ENCODE measurements at places on chromosomes 7 and 10.

GRCh38 chr7:27200761-27201579 lies 1.1 kb upstream of the HOXA13 start:
- DNase-seq: no peak

GRCh38 chr10:46091828-46092523 lies 45.9 kb upstream of the MSMB start:
- DNase-seq: no peak

DNA sequence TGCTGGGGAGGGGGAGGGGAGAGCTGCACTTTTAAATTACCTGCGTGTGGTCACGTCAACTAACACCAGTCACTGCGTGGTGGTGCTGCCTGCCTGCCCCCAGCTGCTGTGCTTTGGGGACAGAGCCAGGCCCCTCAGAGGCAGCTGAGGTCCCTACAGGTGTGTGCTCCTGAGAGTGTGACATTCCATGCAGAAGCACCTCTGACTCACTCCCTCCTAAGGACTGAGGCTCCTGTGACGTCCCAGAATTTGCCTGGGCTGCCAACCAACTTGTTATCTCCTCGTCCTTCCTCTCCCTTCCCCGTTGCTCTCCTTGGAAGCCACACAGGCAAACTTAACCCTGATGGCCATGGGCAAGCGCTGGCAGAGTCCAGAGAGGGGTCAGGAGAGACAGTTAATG lies 563.0 kb downstream of the PARD3 start:
- no peak for DNase-seq

DNA sequence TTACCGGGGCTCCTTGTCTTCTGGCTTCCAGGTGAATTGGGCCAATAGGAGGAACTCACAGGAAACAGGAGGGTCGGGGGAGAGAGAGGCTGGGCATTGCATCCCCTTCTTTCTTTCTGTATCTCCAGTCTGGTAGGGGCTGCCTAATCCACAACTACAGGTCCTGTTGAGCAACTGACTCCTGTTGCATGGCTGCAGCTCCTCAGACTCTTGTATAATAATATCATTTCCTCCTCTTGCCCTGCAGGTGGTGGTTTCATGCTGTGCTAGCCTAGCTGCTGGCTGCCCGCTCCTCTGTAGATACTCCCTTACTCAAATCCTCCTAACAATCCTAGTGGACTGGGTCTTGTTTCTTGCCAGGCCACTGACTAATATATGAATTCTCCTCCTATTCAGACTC lies 276.5 kb upstream of the SMIM30 start:
- DNase-seq: no peak

DNA sequence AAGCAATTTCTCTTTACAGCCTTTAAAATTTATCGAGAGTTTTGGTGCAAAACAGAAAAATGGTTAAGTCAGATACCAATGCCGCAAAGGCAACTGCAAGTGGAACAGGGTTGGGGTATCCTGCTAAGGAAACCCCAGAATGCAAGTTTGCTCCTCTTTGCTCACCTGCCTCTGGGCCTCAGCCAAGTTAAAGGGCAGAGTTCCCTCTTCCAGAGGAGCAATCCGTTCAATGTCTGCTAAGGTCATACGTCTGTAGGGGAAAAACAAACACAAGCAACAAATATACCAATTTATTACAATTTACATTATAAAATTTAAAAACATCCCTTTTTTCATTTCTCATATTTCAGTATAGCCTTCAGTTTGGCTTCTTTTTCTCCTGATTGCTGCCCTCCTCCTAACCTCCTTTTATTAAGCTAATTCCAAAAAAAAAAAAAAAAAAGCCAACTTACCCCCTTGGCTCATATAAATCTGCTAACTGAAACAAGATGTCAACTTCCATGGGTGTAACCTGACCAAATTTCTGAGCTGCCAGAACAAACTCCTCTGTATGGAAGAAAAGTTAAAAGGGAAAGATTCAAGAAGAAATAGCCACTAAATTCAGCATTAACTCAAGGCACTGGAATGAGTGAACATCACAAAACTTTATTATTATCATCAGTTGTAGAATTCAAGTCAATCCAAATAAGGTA lies 132.6 kb downstream of the SLC25A13 start:
- DNase-seq: no peak

DNA sequence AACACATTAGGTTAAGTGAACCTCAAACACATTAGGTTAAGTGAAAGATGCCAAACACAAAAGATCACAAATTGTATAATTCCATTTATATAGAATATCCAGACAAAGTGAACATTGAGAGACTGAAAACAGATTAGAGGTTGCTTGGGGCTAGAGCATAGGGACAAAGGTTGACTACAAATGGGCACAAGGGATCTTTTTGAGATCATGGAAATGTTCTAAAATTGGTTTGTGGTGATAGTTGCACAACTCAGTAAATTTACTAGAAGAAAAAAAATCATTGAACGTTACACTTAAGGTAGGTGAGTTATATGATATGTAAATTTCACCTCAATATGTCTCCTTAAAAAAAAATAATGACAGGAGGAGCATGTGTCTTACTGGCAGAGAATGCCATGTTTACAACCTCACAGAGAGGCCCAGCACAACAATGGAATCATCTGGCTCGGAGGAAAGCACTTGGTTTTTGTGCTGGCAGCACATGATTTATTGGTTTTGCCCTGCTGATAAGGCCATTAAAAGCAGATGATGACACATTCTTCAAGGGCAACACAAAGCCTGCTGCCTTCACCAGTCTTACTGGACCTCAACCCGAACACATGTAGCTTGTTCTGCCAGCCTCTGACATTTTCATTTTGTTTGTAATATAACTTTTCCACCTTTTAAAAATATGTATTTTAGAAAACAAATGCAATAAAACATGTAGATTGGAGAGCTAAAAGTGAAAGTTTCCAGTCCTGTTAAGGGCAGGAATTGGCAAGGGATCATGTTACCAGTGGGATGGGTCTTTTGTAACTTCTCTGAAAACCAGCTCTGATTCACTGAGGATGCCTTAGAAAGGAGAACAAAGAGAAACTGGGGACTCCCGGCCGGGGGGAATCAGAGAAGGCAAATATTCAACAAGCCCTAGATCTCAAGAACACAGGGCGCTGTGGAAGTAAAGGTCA lies 11.9 kb upstream of the LMOD2 start:
- DNase-seq: peak; percentile 83

- no peak for DNase-seq
Observed at GRCh38 chr7:102223184-102223583, 63.5 kb upstream of the SH2B2 start.

DNA sequence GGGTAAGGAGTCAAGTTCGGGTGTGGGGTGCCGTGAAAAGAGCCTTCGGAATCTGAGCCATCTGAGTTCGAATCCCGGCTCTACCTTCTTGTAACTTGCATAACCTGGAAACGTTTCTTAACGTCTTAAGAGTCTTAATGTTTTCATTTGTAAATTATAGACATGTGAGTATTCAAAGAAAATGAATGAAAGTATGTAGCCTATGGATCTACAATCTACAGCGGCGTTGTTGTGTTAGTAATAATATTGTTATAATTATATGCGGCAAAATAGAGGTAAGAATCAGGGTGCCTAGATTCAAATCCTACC lies 559 bp downstream of the VTI1A start:
- no peak for DNase-seq

- peak; percentile 53 for DNase-seq
Observed at GRCh38 chr7:155644971-155645509, 579 bp downstream of the RBM33 start.

GRCh38 chr10:3665316-3665908 lies 119.6 kb downstream of the KLF6 start:
- DNase-seq: peak; percentile 90

- DNase-seq: no peak
Observed at GRCh38 chr10:75103881-75104686, 7.4 kb upstream of the SAMD8 start.

DNA sequence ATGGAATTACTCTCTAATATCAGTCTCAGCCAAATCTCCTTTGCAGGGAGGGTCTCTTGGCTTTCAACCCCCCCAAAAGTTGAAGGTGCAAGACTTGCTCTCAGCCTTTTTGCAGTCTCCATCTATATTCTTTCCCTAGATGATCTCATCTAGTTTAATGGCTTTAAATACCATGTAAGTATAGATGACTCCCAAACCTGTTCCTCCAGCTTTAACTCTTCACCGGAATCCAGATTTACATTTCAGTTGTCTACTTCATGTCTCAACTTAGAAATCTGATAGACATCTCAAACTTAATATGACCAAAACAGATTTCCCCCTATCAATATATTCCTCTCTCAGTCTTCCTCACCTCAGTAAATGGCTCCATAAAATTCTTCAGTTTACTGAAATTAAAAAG lies 9.9 kb upstream of the TAS2R41 start:
- DNase-seq: no peak

DNA sequence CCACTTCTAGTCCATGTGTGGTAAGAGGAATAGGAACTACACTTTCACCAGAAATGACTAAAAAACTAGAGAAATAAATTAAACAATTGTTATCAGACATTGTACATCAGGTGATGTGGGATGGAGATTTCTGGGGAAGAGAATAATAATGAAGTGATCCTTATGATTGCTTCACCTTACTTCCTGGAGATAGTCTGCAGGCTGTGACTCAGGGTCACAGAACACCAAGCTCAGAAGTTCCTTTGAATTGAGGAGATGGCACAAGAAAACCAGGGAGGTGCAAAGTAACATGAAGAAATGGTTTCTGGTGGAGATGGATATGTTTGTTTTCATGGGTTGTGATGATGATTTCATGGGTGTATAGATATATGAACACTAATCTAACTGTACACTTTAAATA lies 44.5 kb downstream of the ZWINT start:
- no peak for DNase-seq

DNA sequence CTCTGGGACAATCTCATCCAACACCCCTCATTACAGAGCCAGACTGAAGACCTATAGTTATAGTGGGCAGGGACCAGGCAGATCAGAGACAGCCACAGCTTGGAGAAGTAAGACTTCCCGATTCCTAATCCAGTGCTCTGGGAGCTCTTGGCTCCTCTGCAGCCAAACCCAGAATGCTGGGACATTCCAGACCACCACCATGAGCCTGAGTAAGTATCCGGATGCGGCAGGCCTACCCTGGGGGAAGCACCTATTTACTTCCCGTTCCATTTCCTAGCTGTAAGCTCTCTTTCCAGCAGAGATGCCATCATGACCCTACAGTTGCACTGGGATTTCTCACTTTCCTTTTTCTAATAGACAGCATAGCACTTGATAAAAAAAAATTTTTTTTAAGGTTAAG lies 16.4 kb downstream of the HIP1 start:
- no peak for DNase-seq

DNA sequence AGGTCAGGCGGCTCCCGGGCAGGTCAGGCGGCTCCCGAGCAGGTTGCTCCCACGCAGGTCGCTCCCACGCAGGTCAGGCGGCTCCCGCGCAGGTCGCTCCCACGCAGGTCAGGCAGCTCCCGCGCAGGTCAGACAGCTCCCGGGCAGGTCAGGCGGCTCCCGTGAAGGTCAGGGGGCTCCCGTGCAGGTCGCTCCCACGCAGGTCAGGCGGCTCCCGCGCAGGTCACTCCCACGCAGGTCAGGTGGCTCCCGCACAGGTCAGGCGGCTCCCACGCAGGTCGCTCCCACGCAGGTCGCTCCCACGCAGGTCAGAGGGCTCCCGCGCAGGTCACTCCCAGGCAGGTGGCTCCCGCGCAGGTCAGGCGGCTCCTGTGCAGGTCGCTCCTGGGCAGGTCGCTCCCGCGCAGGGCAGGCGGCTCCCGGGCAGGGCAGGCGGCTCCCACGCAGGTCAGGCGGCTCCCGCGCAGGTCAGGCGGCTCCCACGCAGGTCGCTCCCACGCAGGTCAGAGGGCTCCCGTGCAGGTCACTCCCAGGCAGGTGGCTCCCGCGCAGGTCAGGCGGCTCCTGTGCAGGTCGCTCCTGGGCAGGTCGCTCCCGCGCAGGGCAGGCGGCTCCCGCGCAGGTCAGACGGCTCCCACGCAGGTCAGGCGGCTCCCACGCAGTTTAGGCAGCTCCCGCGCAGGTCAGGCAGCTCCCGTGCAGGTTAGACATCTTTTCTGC lies 30.7 kb downstream of the PTPRN2 start:
- no peak for DNase-seq

- no peak for DNase-seq
Observed at GRCh38 chr7:157565201-157565626, 228.4 kb downstream of the DNAJB6 start.

DNA sequence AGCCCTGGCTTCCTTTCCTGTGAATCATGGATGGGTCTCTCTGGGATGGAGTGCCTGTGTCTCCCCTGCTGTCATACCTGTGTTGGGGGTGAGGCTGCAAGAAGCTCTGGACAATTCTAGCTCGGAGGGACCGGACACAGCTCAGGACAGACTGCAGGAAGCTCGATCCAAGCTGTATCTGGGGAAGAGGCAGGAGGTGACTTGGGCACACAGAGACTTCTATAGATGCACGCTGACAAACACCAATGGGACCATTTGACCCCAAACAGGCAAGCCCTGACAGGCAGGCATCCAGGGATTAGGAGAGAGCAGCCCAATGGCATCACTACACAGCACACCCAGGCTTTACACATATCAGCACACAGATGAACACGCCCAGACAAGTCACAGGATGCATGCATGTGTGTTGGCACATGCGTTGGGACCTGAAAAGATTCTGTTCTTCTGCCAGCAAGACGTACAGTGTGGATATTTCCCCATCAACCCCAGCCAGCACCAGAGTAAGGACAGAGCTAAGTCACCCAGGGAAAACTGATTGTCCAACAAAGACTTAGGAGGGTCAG lies 4.5 kb downstream of the LLCFC1 start:
- no peak for DNase-seq

- DNase-seq: no peak
Observed at GRCh38 chr7:150719960-150720891, 3.8 kb downstream of the GIMAP1 start.

GRCh38 chr10:20085115-20085514 lies 268.9 kb downstream of the PLXDC2 start:
- DNase-seq: no peak

DNA sequence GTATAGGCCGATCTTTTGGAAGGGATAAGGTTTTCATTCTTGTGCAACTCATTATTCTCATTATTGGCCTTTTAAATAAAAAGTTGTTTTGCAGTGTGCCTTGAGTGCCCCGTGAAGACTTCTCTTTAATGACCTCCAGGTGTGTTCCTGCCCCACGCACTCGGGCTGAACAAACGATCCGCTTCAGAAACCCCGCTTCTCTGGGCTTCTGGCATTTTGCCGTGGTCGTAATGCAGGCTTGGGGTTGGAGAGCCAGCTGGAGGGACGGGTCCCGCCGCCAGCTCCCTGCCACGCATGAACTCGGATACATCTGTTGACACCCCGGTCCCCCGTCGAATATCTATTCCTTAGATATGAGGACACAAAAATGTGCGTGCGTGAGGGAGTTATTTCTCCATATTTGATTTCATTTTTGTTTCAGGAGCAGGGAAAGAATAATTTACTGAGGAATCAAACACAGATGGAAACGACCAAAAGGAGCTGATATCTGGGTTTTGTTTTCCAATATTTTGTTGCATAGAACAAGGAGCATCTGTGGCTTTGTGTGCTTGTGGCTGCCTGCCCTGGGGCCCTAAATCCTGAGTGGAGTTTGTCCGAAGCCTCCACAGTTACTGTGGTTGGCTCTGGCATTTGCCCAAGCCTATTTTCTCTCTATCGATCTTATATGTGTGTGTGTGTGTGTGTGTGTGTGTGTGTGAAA lies 17.0 kb upstream of the TTYH3 start:
- DNase-seq: no peak
